ENCODE measurements at places on chromosomes 5 and 9. TPM values are rescaled to one million over a fixed set of nuclear protein-coding genes. Genes with fewer than 3 reads are reported as not detected.

DNA sequence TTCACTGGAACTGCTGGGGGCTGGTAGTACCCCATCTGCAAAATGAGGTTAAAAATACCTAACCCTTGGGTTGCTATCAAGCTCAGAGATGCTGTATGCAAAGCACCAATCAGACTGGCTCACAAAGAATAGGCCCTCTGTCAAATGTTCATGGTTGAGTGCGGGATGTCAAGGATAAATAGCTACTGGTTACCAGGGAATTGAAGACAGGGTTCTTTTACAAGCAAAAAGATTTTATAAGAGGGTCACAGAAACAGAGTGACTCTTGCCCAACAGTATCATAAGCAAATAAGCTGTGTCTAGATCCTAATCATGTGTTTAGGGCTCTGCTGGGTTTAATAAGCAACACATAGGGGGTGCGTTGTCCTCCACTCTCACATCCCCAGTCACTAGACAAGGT lies 11.9 kb downstream of the SYK start:
- DNase-seq: no peak

DNA sequence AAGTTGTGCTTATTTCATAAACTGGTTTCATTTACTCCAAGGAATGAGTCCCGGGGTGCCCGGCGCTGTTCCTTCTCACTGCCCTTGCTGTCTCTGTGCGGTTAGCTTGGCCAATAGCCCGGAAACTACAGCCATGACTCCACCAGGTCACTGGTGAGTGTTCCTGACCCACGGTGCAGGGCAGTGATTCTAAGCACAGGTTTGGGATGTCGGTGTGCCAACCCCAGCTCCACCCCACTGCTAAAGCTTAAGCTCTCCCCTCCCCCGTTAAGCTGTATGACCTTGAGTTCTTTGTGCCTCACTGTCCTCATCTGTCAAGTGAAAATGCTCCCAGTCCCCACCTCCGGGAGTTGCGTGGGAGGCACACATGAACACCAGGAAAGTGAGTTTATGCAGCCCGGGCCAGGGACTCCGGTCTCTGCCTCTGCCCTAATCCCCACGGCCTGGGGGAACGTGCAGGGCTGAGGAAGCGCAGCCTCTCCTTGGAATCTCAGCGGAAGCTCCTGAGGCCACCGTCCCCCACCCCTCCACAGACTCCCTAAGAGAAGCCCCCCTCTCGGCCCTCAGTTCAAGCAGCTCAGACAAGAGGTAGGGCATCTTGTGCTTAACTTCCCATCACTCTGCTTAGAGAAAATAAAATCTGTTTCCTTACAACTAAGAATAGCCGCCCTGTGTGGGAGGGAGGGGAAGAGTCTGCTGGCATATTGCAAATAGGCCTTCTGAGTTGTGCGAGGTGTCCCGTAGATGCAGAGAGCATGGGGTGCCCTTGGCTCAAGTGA lies 92.0 kb upstream of the RAI14 start:
- no peak for DNase-seq

DNA sequence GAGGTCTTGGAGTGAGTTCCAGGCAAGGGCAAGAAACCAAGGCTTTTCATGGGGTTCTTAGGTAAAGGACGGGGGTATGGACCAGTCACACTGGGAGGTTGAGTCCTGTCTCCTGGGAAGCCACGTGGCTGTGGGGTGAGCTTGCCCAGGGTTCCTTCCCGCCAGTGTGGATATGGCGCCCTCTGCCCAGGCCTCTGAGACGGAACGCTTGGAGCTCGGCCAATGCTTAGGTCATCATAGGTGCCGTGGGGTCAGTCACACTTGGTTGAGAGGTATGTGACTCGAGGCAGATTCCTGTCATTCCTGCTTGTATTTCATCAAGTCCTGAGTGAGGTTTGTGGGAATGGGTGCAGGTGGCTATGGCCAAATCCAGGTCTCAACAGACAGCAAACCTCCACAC lies 46.2 kb downstream of the TENT4A start:
- DNase-seq: no peak

Gene WWC1
- total RNA-seq: 20.2 TPM

Gene HNRNPAB
- total RNA-seq: 49.0 TPM

DNA sequence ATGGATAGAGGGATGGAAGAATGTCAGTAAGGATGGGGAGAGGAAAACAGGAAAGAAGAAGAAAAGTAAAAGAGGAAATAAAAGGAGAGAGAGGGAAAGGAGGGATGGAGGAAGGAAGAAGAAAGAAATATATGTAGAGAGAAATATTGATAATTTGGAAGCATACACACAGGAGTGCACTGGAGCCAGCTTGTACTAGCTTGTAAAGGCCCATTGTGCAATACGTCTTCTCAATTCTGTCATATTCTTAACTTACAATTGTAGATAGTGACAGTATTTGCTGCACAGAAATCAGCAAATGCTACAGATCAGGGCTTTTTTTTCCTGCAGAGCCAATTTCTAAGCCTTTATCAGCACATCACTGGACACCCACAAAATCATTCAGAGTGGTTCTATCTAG lies 458.8 kb upstream of the WWC1 start:
- no peak for DNase-seq

Gene ZCCHC10
- 18.4 TPM for total RNA-seq

Gene IFNA21
- not detected for total RNA-seq

DNA sequence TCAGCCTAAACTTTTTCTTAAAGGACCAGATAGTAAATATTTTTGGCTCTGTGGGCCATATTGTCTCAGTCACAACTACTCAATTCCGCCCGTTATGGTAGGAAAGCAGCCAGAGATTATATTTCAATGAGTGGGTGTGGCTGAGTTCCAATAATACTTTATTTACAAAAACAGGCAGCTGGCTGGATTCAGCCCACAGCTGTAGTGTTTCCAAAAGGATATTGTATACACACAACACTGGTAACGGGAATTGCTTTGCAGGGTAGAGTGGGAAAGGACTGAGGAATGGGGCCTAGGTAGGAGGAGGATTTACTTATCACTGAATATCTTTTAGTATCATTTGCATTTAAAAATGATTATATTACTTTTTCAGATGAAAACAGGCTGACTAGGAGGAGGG lies 21.0 kb downstream of the GCNT4 start:
- no peak for DNase-seq

DNA sequence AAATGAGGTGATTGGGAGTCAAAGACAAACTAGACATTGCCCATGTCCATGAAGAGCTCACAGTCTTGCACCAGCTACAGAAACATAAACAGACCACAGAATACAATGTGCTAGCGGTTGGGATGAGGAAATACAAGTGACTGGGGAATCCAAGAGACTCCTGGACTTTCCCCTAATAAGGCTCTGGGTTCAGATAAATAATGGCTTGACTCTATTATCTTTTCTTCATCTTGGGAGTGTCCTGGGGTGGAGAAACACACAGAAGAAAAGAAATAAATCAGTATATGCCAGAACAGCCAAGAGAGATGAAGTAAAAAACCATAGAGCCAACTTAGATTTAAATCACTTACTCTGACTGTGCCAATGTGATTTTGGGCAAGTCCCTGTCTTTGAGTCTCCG lies 227.8 kb downstream of the PAPPA start:
- DNase-seq: no peak

GRCh38 chr9:91029650-91030361 lies 228.2 kb downstream of the SYK start:
- DNase-seq: no peak

Gene NUTM2F
- total RNA-seq: not detected

DNA sequence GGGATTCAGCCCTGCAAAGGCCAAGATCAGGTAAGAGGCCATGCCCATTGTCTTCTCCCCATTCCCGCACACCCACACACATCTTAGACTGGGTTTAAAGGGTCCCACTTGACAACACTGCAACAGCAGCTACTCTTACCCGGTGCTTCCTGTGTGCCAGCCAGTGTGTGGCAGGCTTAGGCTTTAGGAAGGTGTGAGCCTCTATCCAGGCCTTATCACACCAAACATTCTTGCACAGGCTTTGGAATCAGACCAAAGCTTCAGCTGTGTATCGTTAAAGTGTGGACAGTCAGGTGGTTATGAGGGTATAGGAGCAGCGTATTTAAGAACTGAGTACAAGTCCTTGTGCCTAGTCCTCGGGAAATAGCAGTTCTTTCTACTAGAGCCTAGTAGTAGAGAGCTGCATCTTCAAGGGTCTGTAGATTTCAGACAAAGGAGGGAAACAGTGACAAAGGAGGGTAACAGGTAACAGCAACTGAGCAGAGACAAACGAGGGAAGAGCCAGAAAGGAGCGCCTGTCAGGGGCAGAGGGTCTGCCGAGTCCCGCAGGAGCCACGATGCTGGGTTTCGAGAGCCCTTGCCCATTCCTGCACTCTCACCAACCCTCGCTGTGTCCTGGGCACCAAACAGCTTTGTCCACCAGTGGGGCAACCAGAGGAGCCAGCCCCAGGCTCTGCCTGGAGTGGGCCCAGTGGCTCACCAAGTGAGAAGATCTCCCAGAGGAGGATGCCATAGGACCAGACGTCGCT lies 30.9 kb downstream of the CSF1R start:
- no peak for DNase-seq

DNA sequence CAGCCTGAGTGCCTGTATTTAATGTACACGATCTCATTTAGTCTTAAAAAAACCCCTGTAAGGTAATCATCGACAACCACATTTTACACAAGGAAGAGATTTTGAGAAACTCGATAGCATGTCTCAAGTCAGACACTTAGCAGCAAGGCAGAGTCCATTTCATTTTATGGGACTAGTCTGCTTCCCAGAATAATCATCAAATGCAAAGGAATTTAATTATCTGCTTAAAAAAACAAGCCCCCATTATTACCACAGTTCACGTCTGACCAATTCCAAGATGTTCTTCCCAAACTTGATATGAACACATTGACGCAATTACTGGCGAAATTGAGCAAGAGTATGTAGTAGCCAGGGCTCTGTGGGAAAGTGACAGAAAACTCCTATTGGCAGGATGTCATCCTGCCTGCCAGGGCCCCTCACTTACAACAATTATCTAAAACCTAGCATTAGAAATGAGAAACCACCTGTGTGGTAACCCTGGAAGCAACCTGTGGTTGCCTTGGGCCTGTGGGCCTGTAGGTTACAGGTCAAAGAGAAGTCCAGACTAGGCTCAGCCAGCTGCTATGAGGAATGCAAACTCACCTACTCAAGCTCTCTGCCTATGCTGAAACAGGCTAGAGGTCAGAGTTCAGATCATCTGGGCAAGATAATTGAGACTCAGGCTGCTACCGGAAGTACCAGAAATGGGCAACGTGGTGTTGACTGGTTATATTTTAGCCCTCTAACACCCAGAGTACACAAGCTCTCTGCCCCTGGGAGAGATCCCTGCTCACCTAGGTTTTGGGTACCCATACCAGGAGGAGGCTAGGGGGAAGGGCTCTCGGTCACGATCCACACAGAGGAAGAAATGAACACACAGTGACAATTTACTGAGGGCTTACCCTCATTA lies 1.6 kb downstream of the B4GALT1 start:
- no peak for DNase-seq

DNA sequence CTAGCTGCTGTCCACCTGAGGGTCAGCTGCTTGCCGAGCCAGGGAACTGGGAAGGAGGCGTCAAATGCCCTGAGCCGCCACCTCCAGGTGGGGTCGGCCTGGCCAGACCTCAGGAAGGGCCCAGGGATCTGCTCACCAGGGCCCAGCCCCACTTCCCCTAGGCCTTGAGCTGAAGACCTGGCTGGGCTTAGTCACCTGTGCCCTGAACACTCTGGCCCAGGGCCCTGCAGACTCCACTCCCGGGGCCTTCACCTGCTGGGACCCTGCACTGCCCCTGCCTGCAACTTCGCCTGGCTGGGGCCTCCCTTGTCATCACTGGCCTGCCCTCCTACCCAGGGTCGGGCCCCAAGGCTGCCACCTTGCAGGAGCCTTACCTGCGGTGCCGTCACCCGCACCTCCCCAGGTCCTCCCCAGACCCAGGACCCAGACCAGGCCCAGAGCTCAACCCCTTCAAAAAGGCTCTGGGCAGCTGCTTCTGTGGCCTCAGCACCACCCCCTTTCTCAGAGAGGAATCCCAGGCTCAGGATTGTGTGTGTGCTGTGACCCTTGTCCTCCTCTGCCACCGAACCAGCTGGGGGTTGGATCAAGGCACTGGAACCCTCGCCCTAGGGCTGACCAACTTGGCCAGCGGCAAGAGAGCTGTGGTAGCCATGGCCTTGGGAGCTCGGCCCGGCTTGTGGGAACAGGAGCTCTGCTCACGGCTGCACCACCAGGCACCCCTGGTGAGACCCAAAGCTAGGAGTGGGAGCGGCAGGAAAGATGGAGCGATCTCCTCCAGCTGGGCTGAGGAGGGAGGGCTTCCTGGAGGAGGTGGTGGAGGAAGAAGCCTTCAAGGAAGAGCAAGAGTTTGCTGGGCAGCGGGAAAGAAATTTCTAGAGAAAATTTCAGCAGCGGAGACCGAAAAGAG lies 1.2 kb upstream of the NELFB start:
- DNase-seq: no peak

- DNase-seq: no peak
Measured at GRCh38 chr5:891837-892393, 686 bp downstream of the BRD9 start.

Gene PDCD1LG2
- 0.22 TPM for total RNA-seq

- DNase-seq: no peak
Measured at GRCh38 chr9:89598926-89599325, 5.9 kb upstream of the GADD45G start.

Gene PAEP
- not detected for total RNA-seq

Gene DOCK8
- 14.2 TPM for total RNA-seq

Gene DMGDH
- 5.0 TPM for total RNA-seq

Gene SAXO1
- total RNA-seq: 0.17 TPM

GRCh38 chr5:168324859-168325630 lies 33.6 kb downstream of the WWC1 start:
- no peak for DNase-seq

DNA sequence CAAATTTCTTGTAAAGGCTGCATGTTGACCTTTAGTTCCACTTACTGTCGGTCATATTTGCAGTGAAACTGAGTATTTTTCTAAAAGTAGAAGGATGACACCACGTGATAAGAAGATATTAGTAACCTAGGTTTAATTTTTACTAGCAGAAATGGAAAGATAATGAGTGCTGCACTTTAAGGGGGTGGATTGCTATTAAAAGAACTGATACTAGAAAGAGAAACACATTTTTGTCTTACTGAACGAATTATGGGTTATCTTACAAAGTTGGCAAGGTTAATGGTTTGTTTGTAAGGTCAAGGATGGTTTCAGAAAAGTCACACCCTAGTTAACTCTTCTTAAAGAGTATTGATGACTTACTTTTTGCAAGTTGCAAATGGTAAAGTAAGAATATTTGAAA lies 2.4 kb downstream of the MACIR start:
- DNase-seq: no peak

DNA sequence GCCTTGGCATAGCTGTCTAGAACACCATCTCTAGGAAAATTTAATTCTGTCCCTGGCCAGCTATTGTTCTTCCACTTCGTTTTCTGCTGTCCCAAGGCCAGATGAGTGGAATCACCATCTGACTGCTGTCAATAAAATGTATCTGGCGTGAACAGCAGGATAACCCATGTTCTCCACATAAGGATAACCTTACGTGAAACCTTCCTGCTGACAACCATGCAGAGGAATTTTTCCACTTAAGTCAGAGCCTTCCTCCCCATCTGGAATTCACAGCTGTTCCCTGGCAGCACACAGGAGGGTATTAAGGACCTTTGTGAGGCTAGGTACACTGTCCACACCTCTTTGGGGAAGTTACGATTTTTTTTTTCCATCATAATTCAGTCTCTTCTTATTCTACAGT lies 28.6 kb downstream of the RNF44 start:
- DNase-seq: no peak

All from spinal cord (tissue), 10 donors.